ENCODE measurements at places on chromosomes 11 and 22.
A peak's percentile ranks its signal among the peaks of the same experiment; 100 is the strongest.

GRCh38 chr11:118071416-118072030 is 5.4 kb upstream of the TMPRSS4 start:
- no peak for DNase-seq

DNA sequence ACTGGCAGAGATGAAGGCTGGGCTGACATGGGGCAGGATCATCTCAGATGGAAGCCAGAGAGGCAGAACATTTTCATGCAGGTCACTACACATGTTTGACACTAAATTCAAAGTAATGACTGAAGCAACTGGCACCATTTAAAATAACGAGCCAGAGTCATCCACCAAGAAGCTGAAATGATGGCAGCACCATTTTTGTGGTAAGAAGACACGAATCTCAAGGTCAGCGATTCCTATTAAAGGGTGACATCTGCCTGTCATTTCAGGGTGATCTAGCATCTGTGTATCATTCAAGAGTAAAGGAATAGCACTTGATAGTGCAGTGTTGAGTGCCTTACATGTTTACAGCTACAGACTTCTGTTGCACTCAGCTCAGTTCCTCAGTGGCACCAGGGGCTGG is 113.4 kb upstream of the C11orf87 start:
- DNase-seq = no peak

- DNase-seq = no peak
These were observed 91.7 kb upstream of the GRAMD1B start for GRCh38 chr11:123338266-123338800.

GRCh38 chr11:35122308-35122707 is 16.7 kb upstream of the CD44 start:
- DNase-seq = no peak

GRCh38 chr11:112410325-112410724 is 149.7 kb upstream of the PLET1 start:
- DNase-seq = no peak

DNA sequence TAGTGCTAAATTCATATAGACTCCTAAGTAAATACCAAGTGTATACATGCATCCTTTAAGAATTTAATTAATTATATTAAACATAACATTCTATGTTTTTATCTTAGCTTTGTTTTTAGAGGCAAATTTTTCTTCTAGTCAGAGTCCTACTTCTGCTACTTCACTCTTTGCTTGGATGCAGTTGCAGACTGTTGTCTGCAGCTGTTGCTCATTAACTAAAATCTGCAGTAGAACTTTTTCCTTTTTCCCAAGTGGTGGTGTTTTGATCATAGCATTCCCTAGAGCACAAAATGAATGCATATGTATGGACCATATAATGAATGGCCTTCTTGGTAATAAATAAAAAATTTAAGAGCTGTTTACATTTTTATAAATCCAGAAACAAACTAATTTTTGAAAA is 198.3 kb downstream of the CASP12 start:
- no peak for DNase-seq

DNA sequence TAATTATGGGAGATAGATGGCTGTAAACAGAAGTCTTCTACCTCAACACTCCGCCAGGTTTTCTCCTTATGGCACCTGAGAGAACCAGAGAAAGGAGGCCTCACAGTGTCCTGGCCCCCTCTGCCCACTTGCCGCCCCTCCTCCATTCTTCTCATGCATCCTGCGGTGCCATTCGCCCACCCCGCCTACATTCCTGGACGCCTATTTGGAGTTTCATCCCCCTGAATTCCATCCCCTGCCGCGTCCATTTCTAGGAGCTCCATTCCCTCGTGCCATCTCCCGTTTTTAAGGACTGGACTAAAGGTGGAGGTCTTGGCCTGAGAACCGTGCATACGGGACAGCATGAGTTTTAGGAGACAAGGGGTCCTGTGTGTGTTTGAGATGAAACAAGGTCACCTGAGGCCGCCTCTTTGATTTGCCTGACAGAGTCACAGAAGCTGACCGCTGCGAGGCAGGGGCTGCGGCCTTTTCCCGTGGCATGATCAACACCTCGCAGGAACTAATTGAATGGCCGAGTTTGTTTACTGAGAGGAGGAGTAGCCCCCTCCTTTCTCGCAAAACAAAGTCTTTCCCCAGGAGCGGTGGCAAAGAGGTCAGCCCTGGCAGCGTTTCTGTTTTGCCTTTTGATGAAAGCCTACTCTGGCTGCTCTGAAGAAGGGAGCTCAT is 246.2 kb downstream of the ST3GAL4 start:
- no peak for DNase-seq

DNA sequence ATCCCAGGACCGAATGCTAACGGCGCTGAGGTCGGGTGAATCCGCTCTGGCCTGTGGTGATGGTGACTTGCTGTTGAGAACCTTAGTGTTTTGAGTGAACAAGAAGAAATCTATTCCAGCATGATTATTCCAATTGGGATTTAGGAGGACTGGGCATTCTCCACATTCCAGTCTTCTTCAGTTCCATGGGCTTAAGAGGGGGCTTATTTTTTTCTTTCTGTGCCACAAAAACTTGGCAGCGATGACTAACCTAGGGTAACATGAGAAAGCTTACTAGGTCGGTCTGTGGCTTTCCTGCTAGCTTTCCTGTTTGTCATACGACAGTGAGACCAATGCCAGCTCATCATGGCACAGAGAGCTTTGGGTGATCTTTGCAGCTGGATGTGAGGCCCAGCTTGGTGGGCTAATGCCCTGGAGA is 62.9 kb upstream of the ATXN10 start:
- peak; percentile 45 for DNase-seq

DNA sequence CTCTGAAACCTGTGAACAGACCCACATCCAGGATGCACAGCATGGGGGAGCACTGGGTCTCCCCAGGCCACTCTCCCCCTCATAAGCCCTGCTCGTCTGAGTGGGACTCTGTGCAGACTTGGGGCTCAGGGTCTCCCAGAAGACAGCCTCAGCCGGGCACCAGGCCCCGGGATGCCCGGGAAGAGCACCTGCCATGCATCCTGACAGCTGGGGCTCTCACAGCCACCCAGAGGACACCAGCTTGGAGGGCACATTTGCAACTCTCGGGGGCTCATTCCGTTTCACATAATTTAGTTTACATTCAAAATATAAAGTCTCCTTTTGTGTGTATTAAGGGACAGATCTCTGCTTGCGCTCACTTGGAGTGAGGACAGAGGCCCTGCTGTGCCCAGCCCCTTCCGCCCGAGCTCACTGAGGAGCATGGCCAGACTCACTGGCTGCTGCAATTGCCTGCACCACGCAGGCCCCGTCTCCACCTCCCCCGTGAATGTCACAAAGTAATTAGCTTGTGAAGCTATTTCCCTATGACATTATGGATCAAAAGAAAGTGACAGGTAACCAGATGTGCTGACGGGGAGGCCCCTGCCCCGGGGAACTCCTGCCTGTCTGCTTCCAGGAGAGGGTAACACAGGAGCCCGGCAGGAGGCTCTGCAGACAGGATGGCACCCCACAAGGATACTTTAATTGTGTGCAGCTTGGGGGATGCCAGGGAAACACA is 275.6 kb downstream of the BRD1 start:
- DNase-seq = no peak

- DNase-seq = peak; percentile 91
These were observed 10.7 kb downstream of the LSP1 start for GRCh38 chr11:1863352-1864216.

DNA sequence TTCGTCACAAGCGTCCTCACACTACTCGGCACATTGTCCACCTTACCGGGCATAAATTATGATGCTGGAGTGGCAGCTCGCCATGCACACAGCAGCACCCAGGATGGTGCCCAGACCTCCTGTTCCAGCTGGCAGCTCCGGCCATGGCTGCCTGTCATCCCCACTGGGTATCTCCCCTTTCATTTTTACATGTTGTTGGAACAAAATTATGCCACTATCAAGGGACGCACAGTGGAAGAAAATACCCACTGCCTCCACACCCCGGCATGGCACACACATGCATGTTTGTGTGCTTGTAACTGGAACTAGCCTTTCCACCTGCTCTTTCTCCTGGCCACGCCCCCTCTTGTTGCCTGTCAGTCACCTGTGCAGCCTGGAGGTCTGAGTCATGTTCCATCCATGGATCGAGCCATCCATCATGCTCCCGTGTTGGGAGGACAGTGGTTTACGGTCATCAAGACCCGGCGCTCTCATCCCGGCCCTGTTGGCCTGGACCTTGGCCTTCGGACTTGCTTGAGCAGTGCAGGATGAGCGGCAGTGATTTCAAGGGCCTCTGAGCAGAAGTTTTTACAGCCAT is 1069.6 kb downstream of the BRD1 start:
- peak; percentile 20 for DNase-seq

DNA sequence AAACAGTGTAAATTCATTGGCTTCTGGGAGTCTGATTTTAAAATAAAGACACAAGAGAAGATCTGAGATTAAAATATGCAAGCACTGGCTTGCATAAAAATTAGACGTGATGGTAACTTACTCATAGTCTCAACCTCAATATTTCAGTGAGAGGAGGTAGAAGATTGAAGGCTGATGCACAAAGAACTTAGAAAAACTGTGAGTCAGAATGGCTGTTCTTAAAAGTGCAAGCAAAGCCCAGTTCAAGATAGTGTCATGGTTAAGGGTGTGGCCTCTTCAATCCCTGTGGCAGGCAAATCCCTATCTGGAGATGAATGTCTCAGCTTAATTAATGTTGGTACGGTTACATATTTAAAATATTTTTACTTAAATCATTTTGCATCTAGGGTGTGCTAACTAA is 33.6 kb upstream of the FIBIN start:
- no peak for DNase-seq

DNA sequence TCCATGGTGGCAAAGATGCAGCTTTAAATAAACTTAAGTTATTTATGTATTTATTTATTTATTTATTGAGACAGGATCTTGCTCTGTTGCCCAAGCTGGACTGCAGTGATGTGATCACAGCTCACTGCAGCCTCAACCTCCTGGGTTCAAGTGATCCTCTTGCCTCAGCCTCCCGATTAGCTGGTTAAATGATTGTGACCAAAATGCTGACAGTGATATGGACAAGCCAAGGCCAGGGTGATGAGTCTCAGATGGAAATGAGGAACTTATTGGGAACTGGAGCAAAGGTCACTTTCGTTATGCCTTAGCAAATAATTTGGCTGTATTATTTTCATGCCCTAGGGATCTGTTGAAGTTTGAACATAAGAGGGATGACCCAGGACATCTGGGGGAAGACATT is 9.3 kb upstream of the LRP5 start:
- DNase-seq = no peak

- no peak for DNase-seq
These were observed 94.1 kb downstream of the USP35 start for GRCh38 chr11:78282821-78283220.

- peak; percentile 14 for DNase-seq
These were observed 33.1 kb downstream of the TPBGL start for GRCh38 chr11:75273411-75274391.

- no peak for DNase-seq
These were observed 52.3 kb upstream of the SERPIND1 start for GRCh38 chr22:20721409-20722218.

- DNase-seq = no peak
These were observed 122.2 kb upstream of the SYN3 start for GRCh38 chr22:33180356-33180755.

DNA sequence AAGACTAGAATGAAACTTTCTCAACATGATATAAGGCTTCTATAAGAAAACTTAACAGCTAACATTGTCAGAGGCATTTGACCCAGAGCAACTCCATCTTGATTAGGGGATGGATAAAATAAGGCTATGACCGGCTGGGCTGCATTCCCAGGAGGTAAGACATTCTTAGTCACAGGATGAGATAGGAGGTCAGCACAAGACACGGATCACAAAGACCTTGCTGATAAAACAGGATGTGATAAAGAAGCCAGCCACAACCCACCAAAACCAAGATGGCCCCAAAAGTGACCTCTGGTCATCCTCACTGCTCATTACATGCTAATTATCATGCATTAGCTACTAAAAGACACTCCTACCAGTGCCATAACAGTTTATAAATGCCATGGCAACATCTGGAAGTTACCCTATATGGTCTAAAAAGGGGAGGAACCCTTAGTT is 135.2 kb downstream of the TTC28 start:
- no peak for DNase-seq

DNA sequence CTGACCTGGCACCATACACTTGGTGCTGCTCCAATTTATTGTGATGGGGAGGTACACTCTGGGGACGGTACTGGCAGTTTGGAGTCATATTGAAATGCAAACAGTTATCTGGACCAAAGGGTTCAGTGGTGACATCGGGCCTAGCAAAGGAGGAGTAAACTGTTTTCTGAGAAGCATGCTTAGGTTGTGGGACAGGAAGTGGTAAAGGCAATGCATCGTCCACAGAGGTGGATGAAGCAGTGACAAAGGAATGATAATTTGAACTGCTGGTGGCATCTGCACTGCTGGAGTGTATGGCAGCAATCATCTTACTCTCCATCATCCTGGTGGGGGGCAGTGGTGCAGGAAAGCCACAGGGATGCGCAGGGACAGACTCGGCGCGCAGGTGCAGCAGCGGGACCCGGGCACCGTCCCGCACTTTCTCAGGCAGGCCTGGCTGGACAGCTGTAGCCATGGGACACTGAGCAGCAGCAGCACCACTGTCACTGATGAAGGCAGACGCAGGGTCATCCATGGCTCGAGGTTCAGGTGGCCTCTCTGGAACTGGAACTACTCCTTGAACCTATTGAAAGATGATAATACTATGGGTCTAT is 28.0 kb upstream of the TP53AIP1 start:
- no peak for DNase-seq

- DNase-seq = no peak
These were observed 32.7 kb upstream of the HEPHL1 start for GRCh38 chr11:93988455-93988854.

GRCh38 chr11:58060535-58060934 is 29.8 kb downstream of the OR6Q1 start:
- no peak for DNase-seq

DNA sequence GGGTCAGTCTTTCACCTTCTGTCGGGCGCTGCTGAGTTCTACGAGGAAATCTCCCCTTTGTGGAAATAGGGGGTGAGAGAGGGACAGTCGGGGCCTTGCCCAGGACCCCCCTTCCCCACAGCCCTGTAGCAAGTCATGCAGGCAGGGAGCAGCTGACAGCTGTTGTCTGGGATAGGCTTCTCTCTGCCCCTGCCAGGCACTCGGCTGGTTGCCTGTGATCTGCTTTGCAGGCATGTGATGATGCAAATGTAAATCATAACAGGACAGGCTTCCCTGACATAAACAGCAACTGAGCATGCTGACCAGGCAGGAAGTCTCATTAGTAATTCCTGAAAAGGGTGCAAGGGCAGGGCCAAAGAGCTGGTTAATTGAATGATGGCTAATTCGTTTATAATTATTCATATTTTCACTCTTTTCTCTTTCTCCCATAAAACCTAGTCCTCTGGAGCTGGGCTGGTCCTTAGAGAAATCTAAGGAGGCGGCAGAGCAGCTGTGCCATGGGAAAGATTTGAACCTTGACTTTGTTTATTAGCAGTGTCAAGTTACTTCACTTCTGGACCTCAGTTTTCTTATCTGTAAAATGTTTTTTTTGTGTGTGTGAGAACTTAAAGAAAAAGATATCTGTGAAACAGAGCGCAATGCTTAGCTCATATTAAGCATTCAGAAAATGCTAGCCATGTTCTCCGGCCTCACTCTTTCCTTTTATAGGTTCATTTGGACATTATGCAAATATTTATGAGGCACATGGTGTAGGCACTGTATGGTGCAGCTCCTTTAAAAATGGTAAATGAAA is 129.7 kb downstream of the LDLRAD3 start:
- DNase-seq = peak; percentile 87

GRCh38 chr11:133019545-133020371 is 512.5 kb downstream of the OPCML start:
- DNase-seq = no peak

GRCh38 chr22:26580240-26580962 is 9.5 kb downstream of the TPST2 start:
- DNase-seq = no peak

Data from right hindlimb (tissue), 1 donor.